ENCODE measurements at places on chromosomes 12 and 14.

- no peak overlapping the region for H3K4me3 ChIP-seq
- no peaks in the 10 kb centered on the region for H3K4me1 ChIP-seq
- DNase-seq: no peak
Observed at GRCh38 chr14:71688576-71688975, 243.7 kb upstream of the RGS6 start.

GRCh38 chr14:23099212-23099861 is 4.0 kb downstream of the C14orf119 start:
- no peak for DNase-seq
- H3K27ac ChIP-seq: no peak overlapping the region
- no peaks in the 10 kb centered on the region for H3K4me1 ChIP-seq
- peaks cover 11% of the 10 kb centered on the region for H3K36me3 ChIP-seq
- H3K27me3 ChIP-seq: no peaks in the 10 kb centered on the region

DNA sequence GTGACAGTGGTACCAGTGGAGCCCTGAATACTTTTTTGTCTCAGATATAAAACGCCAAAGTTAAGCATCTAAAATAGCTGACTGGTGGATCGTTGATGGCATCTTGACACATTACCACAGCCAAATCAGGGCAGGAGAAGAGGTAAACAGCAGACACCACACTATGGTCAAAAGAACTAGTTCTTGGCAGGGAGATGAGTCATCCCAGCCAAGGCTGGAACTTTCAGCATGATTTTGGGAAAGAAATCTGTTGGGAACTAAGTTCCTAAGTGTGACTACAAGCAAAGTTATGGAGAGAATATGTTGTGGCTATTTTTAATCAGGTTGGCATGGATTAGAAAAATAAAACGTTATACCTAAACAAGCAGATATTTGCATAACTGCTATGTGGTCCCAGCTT is 36.9 kb downstream of the LGR5 start:
- no peak for DNase-seq
- H3K4me3 ChIP-seq: no peak overlapping the region
- no peak overlapping the region for H3K27ac ChIP-seq
- no peaks in the 10 kb centered on the region for H3K36me3 ChIP-seq
- H3K4me1 ChIP-seq: peaks cover 2% of the 10 kb centered on the region
- H3K27me3 ChIP-seq: no peaks in the 10 kb centered on the region

GRCh38 chr14:52835122-52835903 is 43.9 kb upstream of the GNPNAT1 start:
- H3K4me3 ChIP-seq: no peak overlapping the region
- no peaks in the 10 kb centered on the region for H3K27me3 ChIP-seq
- DNase-seq: no peak
- H3K4me1 ChIP-seq: peaks cover 12% of the 10 kb centered on the region
- no peaks in the 10 kb centered on the region for H3K36me3 ChIP-seq

DNA sequence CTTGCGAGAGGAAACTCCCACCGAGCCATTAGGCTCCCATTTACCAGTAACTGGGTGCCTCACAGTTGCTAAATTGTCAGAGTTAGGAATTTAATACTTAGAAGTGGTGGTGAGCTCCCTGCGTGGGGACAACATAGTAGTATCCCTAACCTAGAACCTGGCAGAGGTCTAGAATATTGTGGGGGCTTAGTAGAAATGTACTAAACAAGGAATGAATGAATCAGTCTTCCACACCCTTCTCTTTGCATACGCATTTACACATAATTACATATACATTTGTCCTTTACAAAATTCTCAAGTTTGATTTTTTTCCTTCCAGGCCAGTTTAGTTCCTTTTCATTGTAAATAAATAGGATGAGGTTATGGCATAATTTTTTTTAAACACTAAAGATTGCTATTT is 24.1 kb downstream of the PELI2 start:
- H3K27me3 ChIP-seq: no peaks in the 10 kb centered on the region
- peaks cover 7% of the 10 kb centered on the region for H3K4me1 ChIP-seq
- H3K27ac ChIP-seq: no peak overlapping the region
- H3K36me3 ChIP-seq: no peaks in the 10 kb centered on the region

DNA sequence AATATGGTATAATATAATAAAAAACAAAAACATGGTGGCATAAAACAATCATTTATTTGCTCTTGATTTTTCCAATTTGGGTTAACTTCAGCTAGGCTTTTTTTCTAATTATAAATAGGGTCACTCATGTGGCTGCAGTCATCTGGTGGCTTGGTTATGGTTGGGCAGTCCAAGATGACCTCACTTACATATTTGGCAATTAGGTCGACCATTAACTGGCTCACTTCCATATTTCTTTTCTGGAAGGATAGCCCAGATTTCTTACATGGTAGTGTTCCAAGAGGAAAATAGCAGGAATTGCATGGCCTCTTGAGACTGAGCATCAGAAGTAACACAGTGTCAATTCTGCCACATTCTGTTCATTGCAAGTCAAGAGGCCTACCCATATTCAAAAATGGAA is 153.4 kb downstream of the FUT8 start:
- no peak for DNase-seq
- H3K36me3 ChIP-seq: peaks cover 3% of the 10 kb centered on the region
- H3K27ac ChIP-seq: no peak overlapping the region

- no peak overlapping the region for H3K4me3 ChIP-seq
- peaks cover 26% of the 10 kb centered on the region for H3K4me1 ChIP-seq
- DNase-seq: no peak
- H3K27me3 ChIP-seq: no peaks in the 10 kb centered on the region
Observed at GRCh38 chr14:64709126-64709525, 4.9 kb downstream of the PLEKHG3 start.

DNA sequence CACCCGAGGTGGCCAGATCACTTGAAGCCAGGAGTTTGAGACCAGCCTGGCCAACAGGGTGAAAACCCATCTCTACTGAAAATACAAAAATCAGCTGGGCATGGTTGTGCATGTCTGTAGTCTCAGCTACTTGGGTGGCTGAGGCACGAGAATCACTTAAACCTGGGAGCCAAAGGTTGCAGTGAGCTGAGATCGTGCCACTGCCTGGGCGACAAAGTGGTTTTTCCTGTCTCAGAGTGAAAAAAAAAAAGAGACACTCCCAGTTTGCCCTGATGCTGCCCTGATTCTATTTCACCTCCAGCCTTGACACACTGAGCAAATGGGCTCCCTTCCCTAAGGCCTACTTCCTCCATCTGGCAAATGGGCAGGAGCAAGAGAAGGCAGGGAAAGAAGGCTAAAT is 28.5 kb upstream of the PLEK2 start:
- no peak for DNase-seq
- no peaks in the 10 kb centered on the region for H3K36me3 ChIP-seq
- no peak overlapping the region for H3K27ac ChIP-seq
- H3K4me3 ChIP-seq: no peak overlapping the region
- H3K27me3 ChIP-seq: no peaks in the 10 kb centered on the region
- no peaks in the 10 kb centered on the region for H3K4me1 ChIP-seq

GRCh38 chr12:92650228-92650822 is 52.5 kb upstream of the PLEKHG7 start:
- DNase-seq: no peak
- no peak overlapping the region for H3K4me3 ChIP-seq
- H3K4me1 ChIP-seq: no peaks in the 10 kb centered on the region
- H3K36me3 ChIP-seq: no peaks in the 10 kb centered on the region

DNA sequence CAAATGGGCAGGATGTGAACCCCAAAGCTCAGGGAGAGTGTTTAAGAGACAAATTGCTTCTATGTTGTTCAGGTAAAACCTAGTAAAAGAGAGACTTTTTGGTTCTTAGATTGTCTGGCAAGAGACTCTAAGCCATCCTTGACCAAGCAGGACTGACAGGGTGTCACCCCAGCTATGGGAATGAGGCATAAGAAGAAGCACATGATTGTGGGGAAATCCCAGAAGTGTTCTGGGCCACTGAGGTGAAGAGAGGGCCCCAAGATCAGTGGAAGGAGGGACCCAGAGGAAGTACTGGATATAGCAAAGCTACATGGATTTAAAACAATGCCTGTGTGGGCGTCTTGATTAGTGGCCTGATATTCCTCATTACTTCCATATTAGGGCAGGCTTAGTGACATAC is 99.0 kb downstream of the SAMD4A start:
- H3K4me1 ChIP-seq: peaks cover 19% of the 10 kb centered on the region
- H3K4me3 ChIP-seq: no peak overlapping the region
- no peak for DNase-seq
- no peaks in the 10 kb centered on the region for H3K36me3 ChIP-seq
- no peak overlapping the region for H3K27ac ChIP-seq
- no peaks in the 10 kb centered on the region for H3K27me3 ChIP-seq

GRCh38 chr12:119664642-119665041 is 3.3 kb upstream of the PRKAB1 start:
- no peaks in the 10 kb centered on the region for H3K27me3 ChIP-seq
- H3K4me1 ChIP-seq: no peaks in the 10 kb centered on the region
- DNase-seq: no peak
- H3K36me3 ChIP-seq: no peaks in the 10 kb centered on the region

GRCh38 chr12:27333403-27334009 is 870 bp downstream of the BMAL2 start:
- DNase-seq: peak; percentile 9
- H3K4me1 ChIP-seq: peaks cover 7% of the 10 kb centered on the region
- H3K36me3 ChIP-seq: no peaks in the 10 kb centered on the region
- peak overlapping the region; percentile 88 for H3K4me3 ChIP-seq
- no peak overlapping the region for H3K27ac ChIP-seq
- no peaks in the 10 kb centered on the region for H3K27me3 ChIP-seq

GRCh38 chr12:31896514-31897039 is 62.6 kb upstream of the RESF1 start:
- H3K4me3 ChIP-seq: no peak overlapping the region
- no peak for DNase-seq
- no peaks in the 10 kb centered on the region for H3K27me3 ChIP-seq
- H3K36me3 ChIP-seq: no peaks in the 10 kb centered on the region
- H3K27ac ChIP-seq: no peak overlapping the region
- peaks cover 7% of the 10 kb centered on the region for H3K4me1 ChIP-seq

DNA sequence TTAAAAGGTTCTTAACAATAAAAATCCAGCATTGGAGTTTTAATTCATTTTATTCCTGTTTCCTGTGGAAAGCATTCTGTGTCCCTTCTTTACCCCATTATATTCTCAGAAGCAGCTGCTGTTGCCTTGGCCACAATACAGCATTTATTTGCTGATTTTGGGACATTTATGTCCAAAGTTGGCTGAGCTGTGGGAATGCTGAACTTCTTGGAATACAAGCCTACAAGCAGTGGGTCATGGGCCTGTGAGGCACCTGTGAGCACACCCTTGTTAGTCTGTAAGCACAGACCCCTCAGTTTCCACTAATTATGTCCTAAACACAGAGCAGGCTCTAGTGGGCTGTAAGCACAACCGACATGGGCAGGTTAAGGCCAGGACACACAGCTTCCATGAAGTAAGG is 122.2 kb upstream of the IGF1 start:
- DNase-seq: no peak
- no peaks in the 10 kb centered on the region for H3K27me3 ChIP-seq
- no peaks in the 10 kb centered on the region for H3K36me3 ChIP-seq
- H3K4me3 ChIP-seq: no peak overlapping the region

GRCh38 chr12:14283489-14284144 is 81.9 kb upstream of the ATF7IP start:
- H3K4me1 ChIP-seq: peaks cover 17% of the 10 kb centered on the region
- H3K27ac ChIP-seq: peak overlapping the region; percentile 69
- no peaks in the 10 kb centered on the region for H3K27me3 ChIP-seq
- no peak for DNase-seq

GRCh38 chr12:46895726-46896125 is 69.9 kb upstream of the SLC38A4 start:
- H3K4me1 ChIP-seq: no peaks in the 10 kb centered on the region
- H3K4me3 ChIP-seq: no peak overlapping the region
- DNase-seq: no peak
- no peaks in the 10 kb centered on the region for H3K36me3 ChIP-seq

GRCh38 chr12:91990525-91990924 is 155.1 kb downstream of the BTG1 start:
- H3K27ac ChIP-seq: no peak overlapping the region
- DNase-seq: no peak
- H3K27me3 ChIP-seq: no peaks in the 10 kb centered on the region
- no peaks in the 10 kb centered on the region for H3K36me3 ChIP-seq

- no peaks in the 10 kb centered on the region for H3K27me3 ChIP-seq
- peak; percentile 14 for DNase-seq
- peaks cover 58% of the 10 kb centered on the region for H3K36me3 ChIP-seq
- H3K27ac ChIP-seq: peak overlapping the region; percentile 73
Observed at GRCh38 chr12:122366685-122367475, 55.6 kb downstream of the CLIP1 start.

- H3K27ac ChIP-seq: no peak overlapping the region
- no peak overlapping the region for H3K4me3 ChIP-seq
- H3K36me3 ChIP-seq: no peaks in the 10 kb centered on the region
- H3K27me3 ChIP-seq: peaks cover 43% of the 10 kb centered on the region
- DNase-seq: no peak
Observed at GRCh38 chr12:114414031-114414865, 8.3 kb upstream of the TBX5 start.

- no peaks in the 10 kb centered on the region for H3K4me1 ChIP-seq
- no peaks in the 10 kb centered on the region for H3K27me3 ChIP-seq
- DNase-seq: no peak
- H3K36me3 ChIP-seq: no peaks in the 10 kb centered on the region
- H3K27ac ChIP-seq: no peak overlapping the region
Observed at GRCh38 chr12:70659077-70659606, 21.9 kb upstream of the PTPRB start.

DNA sequence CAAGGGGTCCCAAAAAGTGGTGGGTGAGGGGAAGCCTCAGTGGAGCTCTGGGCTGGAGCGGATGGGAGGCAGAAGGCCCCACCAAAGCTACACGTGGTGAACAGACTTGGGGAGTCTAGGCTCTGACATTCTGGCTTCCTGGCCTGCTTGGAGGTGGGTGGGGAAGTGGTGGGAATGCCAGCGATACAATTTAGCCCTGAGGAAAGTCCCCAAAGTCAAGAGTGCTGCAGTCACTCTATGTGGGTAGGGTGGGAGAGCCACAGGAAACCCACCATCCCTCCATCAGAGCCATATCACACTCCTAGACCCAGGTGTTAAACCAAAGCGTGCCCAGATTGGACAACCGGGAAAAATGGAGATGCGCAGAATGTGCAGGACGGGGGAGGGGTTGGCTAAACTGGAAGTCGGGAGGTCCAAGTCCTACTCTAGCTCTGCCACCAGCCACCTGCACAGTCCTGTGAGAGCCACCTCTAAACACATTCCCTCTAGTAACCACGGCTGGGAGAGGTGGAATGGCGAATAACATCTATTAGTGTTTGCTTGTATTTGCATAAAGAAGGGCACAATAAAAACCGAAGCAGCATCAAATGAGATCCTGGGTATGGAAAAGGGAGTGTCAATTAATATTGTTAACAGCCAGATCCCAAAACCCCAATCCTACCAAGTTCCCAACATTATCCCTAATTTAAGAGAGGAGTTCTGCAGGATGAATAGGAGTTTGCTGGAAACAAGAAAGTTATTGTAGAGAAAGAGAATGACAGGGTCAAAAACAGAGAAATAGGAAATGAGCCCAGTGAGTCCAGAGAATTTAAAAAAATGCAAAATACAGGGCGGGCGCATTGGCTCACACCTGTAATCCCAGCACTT is 14.0 kb upstream of the CD9 start:
- H3K27ac ChIP-seq: no peak overlapping the region
- H3K36me3 ChIP-seq: no peaks in the 10 kb centered on the region
- H3K4me3 ChIP-seq: no peak overlapping the region
- DNase-seq: no peak
- H3K27me3 ChIP-seq: no peaks in the 10 kb centered on the region

All from neuronal stem cell (in vitro differentiated cells).